Effector CD4-positive, alpha-beta T cell (primary cell): ENCODE measurements at places on chromosomes 3 and 15.

DNA sequence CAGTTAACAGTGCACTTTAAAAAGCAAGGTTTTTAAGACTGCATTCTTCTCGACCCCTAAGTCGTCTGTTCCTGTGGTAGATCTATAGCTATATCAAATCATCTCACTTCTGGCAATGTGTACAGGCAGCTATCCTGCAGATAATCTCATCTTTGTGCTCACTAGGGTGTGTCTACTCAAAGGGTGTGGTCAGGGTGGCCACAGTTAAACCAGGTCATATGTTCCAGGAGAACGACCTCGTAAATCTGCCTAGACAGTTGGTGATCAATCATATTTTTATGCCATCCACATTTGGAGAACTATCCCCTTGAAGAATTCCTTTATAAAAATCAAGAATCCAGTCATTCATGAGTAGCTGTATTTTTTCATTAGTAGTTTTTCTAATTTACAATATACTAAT lies 3.0 kb downstream of the VEPH1 start:
- no peak for DNase-seq

- DNase-seq: no peak
Observed at GRCh38 chr3:37170060-37170459, 4.3 kb downstream of the LRRFIP2 start.

DNA sequence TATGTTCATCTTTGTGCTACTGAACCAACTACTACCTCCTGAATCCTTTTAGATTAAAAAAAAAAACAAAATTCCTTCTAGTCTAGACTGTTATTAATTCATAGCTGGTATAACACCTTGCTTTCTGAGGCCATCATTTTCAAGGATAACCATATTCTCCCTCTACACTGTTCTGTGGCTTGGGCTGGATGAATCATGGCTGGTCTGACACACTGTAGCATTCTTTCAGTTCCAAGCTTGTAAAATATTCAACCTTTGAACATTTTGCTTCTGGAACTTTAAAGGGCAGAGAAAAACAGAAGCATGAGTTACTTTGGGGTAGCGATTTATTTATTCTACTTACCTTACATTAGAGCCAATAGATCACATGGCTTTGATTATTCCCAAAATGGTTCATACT lies 7.6 kb downstream of the HSPBAP1 start:
- no peak for DNase-seq

GRCh38 chr3:129252748-129253147 lies 3.3 kb downstream of the COPG1 start:
- no peak for DNase-seq

DNA sequence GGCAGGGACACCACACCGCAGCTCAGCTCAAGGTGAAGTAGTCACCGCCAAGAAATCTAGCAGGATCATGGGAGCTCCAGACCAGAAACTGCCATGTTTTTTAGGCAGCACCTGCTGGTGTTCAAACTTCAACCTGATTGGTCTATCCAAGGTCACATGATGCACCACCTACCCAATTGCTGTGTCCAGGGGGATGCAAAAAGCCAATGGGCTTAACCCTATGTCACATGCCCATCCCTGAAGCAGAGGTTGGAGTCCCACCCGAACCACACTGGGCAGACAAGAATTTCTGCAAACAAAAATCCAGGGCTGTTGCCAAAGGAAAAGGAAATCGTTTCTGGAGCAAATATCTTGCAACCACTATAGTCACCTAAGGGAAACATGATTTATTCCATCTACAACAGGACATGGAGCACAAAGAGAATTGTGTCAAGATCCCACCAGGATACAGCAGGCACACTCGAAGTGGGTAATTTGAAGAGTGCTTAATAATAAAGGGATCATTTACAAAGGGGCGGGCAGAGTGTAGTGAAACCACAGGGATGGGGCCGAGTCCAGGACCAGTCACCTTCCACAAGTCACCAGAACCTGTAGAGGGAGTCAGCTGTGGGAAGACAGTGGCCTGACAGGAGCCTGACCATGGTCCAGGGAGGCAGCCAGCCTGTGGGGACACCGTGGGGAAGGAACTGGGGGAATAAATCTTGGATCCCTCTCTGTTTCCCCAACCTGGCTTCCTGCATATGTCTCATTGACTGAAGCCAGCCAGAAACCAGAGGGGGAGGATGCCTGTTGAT lies 34.2 kb upstream of the TSEN2 start:
- no peak for DNase-seq

- no peak for DNase-seq
Observed at GRCh38 chr3:32392536-32393302, 1.1 kb downstream of the CMTM7 start.

DNA sequence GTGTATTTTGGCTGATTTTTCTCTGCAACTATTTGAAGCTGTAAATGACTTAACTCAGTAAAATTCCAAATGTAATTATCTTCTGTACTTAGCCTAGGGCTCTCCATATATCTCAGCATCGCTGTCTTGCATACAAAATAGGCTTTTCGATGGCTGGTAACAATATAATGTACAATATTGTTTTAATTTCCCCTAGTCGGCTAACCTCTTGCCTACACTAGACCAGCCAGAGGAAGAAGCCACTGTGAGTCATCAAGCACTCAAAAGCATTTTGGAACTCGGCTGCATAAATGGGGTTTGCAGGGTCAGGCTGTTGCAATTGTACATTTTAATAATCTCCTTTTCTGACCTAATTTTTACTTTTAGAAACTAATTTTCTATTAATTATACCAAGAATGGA lies 583.8 kb downstream of the FOXP1 start:
- no peak for DNase-seq

GRCh38 chr3:69299344-69299743 lies 86.5 kb downstream of the FRMD4B start:
- DNase-seq: no peak

DNA sequence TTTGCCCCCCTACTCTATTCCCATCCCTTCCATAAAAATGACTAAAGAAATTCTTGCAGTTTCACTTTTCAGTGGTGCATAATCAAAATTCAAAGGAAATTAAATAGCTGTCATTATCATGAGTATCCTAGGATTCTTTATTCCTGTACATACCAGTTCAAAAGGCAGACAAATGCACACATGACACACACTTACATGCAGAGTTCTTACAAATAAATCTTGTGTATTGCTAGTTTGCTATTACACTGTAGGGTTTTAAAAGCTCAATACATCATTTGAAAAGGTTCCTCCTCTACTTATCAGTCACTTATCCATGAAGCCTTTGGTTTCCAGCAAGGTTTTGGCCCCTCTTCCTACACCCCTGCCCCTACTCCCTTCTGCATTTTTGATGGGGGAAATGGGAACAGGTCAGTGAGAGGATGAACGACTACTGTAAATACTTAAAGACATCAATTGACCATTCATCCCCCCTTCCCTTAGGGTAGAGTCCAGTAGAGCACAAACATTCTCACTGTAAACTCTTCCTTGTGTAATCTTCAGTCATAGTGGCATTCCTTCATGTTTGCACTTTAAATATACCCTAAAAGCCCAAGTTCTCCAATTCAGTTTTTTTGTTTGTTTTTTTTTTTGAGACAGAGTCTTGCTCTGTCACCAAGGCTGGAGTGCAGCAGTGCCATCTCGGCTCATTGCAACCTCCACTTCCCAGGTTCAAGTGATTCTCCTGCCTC lies 92.6 kb downstream of the SUCLG2 start:
- no peak for DNase-seq

GRCh38 chr3:50480471-50480870 lies 23.0 kb downstream of the CACNA2D2 start:
- DNase-seq: no peak

GRCh38 chr15:66593219-66593780 lies 27.5 kb upstream of the LCTL start:
- DNase-seq: no peak

DNA sequence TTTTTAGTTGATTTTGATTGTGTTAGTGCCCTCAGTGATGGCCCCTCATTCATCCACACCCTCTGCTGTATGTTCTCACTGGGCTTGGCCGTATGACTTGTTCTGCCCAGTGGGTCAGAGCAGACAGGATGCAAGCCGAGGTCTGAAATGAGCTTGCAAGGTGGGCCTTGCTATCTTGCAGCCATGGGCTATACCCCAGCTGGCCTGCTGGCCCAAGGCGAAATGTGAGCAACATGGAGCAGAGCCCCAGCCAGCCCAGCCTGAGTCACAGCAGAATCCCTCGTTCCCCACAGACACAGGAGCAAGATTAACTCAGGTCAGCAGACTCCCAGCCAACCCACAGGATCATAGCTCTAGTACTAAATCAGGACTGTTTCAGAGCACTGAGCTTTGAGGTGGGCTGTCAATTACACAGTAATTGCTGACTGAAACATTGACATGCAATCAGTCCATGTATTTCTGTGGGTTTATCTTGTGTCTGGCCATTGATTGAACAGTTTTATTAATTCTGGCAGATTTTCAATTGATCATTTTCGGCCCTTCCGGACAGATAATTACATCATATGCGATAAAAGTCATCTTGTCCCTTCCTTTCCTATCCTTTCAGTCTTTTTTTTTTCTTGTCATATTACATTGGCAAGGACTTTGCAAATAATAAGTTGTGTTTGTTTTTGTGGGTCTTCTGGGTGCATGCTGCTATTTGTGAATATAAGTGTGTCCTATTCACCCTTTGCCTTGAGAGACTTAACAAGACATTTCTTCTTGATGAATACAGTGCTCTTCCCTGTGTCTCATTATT lies 27.1 kb downstream of the KLF15 start:
- DNase-seq: no peak

DNA sequence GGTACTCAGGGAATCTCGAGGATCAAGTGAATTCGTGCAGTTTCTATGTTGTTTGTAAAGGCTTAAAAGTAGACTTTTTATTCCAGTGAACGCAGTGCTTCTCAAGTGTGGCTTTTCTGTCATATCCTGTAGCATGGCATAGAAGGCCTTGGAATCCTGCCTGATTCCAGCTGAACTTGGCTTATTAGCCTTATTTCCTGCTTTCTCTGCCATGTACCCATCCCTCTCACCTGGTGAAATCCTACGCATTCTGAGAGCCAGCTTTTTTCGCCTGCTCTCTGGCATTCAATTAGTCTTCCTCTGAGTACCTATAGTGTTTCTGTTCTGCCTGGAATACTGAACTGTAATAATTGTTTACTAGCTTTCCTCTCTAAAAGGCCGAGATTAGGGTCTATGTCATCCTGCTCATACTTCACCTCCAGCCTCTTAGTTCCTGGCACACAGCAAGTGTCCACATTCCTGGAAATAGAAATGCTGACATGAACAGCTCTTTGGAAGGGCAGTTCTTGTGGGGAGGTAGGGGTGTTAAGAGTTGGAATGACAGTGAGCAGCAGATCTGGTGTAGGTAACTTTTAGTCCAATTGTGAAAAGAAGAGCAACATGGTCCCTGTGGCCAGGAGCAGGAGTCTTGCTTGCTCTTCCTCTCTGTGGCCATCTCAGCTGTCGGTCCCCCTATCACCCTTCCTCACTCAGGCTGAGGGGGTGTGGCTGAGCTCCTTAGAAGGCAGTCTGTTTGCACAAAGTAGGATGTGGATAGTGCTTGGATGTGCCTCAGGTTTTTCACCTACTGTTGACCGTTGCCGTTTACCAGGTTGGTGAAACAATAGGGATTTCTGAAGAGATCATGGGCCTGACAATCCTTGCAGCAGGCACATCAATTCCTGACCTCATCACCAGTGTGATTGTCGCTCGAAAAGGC lies 30.4 kb downstream of the SLC24A1 start:
- no peak for DNase-seq

DNA sequence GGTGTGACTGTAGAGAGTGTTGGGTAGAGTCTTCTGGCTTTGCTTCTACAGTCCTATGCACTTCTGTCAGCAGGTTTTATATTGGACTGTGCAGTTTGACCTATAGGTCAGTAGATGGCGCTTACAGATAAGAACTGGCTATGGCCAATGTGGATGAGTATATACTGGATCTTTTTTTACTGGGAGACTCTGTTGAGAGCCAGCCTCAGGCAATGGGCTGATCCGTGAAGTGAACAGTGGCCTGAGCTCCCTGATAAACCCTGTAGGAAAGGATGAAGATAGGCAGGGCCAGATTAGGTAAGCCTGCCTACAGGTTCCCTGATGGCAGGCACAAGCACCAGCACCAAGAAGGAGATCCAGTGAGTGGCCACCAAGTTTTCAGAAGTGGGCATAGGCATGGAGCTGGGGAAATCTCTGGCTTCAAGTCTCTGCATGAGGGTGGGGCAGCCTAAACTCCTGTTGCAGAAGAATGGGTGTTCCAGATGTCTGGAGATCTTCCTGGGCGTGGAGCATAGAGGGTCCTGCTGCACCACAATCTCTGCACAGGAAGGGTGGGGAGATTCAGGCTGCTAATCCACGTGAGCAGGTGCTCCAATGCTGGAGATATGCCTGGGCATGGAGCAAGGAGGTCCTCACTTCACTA lies 326.0 kb upstream of the SGO1 start:
- DNase-seq: no peak

DNA sequence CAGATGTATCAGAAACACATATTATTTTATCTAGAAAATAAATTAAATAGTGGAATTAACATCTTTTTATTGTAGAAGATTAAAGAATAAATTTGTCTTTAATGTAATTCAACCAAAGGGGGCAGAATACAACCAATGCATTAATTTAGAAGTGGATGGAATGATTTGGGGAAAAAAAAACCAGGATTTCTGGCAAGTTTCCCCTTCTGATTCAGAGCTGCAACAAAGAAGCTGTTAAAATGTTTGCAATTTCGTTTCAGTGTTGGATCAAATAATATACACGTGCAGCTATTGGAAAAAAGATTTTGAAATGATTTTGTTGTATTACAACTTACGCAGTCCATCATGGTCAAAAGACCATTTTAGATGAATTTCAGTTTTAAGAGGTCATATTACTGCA lies 71.6 kb upstream of the ZNF280D start:
- no peak for DNase-seq

GRCh38 chr15:85456798-85457197 lies 76.4 kb downstream of the AKAP13 start:
- no peak for DNase-seq

- DNase-seq: no peak
Observed at GRCh38 chr3:19232566-19232965, 84.3 kb downstream of the KCNH8 start.

GRCh38 chr3:106619-107018 lies 89.9 kb upstream of the CHL1 start:
- no peak for DNase-seq

GRCh38 chr3:194375473-194376240 lies 6.1 kb upstream of the LRRC15 start:
- DNase-seq: no peak

- DNase-seq: no peak
Observed at GRCh38 chr3:16548721-16549120, 35.2 kb upstream of the RFTN1 start.

DNA sequence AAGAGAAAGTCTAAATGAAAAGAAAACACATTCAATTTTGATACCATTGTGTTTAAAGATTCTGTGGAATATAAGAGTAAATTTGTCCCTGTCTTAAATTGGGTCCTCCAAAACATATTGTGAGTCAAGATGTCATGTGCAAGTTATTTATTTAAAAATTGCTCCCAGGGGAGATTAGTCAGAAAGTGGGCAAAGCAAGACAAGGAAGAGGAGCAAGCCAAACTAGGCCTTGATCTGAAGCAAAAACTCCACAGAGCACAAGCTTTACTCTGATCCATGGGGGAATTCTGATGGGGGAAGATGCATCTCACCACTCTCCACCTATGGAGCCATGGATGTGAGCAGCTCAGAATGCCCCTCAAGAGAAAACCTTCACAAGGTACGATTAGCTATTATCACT lies 342.8 kb upstream of the IL12A start:
- DNase-seq: no peak
